ENCODE measurements at places on chromosomes 1 and 21.

GRCh38 chr1:13675151-13675651 is 24.8 kb upstream of the PRDM2 start:
- no peak for DNase-seq

DNA sequence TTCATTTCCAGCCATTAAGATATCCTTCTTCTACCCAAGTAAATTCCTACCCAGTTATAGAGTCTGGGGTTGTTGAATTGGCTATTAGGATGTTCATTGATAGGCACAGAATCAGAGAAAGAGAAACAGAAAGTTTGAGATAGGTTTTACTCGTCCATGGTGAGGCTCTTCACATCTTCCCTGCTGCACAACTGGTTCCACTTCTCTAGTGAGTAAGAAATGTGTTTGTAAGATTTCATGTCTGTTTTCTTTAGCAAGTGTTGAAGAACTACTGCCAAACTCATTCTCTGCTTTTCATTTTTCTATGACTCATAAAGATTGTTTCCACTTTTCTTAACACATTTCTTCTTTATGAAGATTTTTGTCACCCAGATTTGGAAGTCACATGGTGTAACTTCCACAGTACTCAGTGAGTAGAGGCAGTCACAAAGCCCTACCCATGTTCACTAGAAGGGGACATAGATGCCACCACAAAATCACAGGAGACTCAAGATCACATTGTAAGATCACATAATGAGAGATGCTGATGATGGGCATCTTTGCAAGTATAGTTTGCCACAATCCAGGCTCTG is 152.3 kb downstream of the SNX7 start:
- no peak for DNase-seq

DNA sequence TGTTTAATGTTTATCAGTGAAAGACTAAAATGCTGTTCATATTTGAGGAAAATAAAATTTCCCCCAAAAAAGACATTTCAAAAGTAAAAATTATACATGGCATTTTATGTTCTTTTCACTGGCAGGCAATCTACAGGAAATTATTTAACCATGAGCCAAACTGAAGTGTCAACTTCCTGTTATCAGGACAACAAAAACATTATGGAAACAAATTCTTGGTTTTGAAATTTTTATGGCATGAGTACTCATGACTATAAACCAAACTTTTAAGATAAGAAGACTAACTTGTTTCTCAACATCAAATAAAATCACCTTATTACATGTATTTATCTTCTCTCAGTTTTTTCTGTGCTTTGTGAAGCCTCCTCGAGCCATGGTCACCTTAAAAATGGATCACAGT is 698.6 kb downstream of the LTN1 start:
- no peak for DNase-seq

DNA sequence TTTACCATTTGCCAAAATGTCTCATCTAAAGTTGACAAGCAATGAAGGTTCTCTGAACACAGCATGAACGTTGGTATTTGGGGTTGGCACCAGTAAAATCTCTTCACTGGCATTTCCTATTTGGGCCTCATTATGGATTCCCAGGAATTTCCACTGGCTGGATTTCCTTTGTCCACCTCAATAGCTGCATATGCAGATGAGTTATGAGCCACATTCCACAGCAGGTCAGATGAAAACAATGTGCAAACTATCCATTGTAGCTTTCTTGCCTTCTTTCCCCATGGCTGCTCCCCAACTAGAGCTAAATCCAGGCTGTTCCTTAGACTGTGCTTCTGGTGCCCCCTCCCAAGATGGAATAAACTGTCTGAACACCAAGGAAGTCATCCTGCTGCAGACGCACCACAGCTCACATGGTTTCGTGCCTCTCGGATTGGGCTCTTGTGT is 168.1 kb upstream of the FGGY start:
- DNase-seq, result no peak
